ENCODE measurements at places on chromosomes 7 and 10.
A peak's percentile ranks its signal among the peaks of the same experiment; 100 is the strongest.

GRCh38 chr7:88396948-88397322, 90.2 kb upstream of the STEAP4 start:
- no peak for DNase-seq

GRCh38 chr10:21166557-21167287, 269.6 kb upstream of the NEBL start:
- DNase-seq, result no peak

DNA sequence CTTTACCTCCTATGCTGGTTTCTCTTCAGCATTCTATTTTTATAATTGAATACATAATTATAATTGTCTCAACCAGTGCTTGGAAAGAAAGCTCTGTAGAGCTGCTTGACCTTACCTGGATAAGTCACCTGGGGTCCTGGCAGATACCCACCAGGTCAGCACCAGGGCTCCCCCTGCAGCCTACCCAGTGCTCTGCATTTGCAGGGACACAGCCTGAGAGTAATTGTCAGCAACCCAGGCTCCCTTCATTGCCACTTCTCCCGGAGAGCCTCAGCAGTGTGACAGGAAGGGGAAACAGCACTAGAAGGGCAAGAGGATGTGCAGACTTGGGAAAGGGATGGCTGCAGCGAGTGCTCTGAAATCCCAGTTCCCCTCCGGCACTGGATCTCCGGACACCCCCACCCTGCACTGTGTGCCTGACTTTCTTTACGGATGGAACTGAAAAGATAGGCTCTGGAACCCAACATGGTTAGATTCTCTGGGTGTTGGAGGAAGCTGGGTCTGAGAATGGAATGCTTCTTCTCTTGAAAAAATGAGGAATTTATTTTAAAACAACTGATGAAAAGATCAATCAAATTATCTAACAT, 11.4 kb upstream of the PAX4 start:
- DNase-seq, result peak; percentile 10

DNA sequence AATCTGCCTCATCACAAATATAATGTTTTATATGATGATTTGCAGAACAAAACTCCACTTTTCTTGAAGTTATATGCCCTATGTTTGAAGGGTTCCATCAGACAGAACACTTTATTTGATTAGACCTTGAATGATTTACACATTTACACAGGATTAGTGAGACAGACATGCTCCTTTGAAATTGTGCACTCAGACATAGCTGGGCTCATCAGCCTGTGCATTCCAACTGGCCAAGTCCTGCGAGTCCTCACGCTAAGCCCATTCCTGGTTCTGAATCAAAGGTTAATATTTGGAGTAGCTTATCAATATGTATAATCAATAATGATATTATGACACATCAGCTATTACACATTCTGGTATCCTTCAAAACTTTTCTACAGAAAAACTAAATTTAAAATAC, 173.6 kb downstream of the MBL2 start:
- DNase-seq, result no peak

DNA sequence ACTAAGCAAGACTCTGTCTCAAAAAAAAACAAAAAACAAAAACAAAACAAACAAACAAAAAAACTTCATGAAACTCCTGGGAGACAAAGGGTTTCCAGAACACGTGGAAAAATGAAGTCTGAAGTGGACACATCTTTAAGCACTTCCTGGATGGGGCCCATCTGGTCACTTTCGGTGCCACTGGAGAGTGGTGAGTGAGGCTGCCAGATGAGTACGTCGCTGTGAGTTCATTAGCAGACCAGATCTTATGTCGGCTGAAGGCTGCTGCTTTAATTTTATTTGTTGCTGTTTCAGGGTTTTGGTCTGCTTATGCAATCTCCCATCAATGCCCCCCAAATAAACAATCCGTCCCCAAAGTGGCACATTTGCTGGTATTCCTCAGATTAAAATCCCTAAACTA, 64.4 kb downstream of the NPTX2 start:
- DNase-seq, result no peak

- DNase-seq, result no peak
Measured at GRCh38 chr7:140624392-140625191, 16.0 kb downstream of the DENND2A start.

DNA sequence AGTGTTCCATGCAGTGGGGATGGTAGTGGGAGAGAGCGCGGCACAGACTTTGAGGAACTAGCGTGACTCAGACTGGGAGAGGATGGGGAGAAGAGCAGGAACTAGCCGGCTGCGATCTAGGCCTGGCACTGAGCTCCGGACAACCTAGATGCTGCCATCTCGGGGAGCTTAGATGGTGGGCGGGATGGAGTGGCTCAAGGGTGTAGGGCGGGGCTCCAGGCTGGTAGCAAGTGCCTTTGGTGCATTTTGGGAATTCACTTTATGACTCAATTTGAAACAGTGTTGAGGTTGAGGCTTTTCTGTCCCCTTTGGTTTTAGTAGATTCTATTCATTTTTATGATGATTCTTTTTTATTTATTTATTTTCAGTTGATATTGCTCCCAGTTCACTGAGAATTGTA, 185.3 kb upstream of the GPR26 start:
- DNase-seq, result no peak

DNA sequence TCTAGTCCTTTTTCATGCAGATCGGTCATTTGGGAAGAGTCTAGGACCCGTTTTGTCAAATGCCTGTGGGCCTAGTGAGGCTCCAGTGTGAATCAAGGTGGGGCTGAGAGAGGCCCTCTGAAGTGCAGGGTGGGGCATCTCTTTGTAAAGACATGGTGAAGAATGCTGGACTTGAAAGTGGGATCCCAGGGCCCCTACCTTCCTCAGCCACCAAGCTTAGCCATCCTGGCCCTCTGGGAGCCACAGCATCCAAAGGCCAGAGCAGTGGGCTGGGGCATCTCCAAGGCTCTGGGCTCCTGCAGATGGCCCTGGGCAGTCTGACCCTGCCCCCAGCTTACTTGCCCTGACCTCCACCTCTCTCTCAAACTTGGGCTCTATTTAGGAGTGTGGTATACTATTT, 78.5 kb downstream of the ADCY1 start:
- DNase-seq, result no peak
